ENCODE measurements at places on chromosomes 3 and 15.
A peak's percentile ranks its signal among the peaks of the same experiment; 100 is the strongest.

GRCh38 chr15:57550640-57551039, 41.1 kb upstream of the MYZAP start:
- no peak for DNase-seq

GRCh38 chr3:49124991-49125670, 4.5 kb upstream of the USP19 start:
- DNase-seq = no peak

- no peak for DNase-seq
These were observed 25.9 kb upstream of the UACA start for GRCh38 chr15:70789213-70789612.

GRCh38 chr3:41265011-41265545, 65.8 kb downstream of the CTNNB1 start:
- peak; percentile 42 for DNase-seq
